CD4-positive, alpha-beta memory T cell (primary cell): ENCODE measurements at places on chromosomes 16 and 17. TPM values are rescaled to one million over a fixed set of nuclear protein-coding genes. Genes with fewer than 3 reads are reported as not detected.

DNA sequence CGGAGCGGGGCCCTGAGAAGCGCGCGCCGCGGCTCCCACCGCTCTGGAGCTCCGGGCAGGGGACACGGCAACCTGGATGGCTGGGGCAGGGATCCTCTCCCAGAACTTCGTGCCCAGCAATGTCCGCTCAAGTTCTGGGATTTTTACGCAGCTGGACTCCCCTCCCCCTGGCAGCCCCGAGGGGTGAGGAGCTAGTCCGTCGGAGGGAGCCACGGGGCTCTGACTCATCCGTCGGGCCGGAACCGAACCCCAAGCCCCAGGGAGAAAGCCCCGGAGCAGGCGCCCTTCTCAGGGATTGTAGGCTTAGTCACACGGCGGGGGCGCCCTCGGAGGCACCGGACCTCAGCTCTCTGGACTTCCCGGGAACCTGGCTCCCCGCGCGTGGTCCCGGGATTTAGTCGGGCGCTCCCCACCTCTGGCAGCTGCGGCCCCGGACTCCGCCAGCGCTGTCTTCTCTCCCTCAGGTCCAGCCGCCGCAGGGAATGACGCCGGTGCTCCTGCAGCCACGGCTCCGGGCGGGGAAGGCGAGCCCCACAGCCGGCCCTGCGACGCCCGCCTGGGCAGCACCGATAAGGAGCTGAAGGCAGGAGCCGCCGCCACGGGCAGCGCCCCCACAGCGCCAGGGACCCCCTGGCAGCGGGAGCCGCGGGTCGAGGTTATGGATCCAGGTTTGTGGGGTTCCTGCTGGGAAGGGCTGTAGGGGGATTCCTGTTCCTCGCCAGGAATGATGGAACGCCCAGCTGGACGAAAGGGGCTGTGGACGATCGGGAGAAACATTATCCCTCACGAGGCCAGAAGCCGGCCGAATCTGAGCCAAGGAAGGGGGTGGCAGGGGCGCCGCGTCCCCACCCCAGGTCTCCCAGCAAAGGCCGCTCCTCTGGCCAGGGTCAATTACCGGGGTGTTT lies 830 bp downstream of the SPHK1 start:
- peak; percentile 74 for DNase-seq
- no peaks in the 10 kb centered on the region for H3K36me3 ChIP-seq
- no peaks in the 10 kb centered on the region for H3K27me3 ChIP-seq

GRCh38 chr16:67822511-67822910 lies 15.8 kb downstream of the TSNAXIP1 start:
- no peak for DNase-seq
- H3K27me3 ChIP-seq, result no peaks in the 10 kb centered on the region
- H3K4me3 ChIP-seq, result no peak overlapping the region
- H3K27ac ChIP-seq, result no peak overlapping the region
- H3K4me1 ChIP-seq, result no peaks in the 10 kb centered on the region
- H3K36me3 ChIP-seq, result no peaks in the 10 kb centered on the region

GRCh38 chr16:77112746-77113145 lies 78.2 kb upstream of the MON1B start:
- no peak for DNase-seq
- no peaks in the 10 kb centered on the region for H3K27me3 ChIP-seq
- H3K36me3 ChIP-seq, result no peaks in the 10 kb centered on the region
- H3K4me1 ChIP-seq, result no peaks in the 10 kb centered on the region
- no peak overlapping the region for H3K27ac ChIP-seq

C1QTNF1 gene
- total RNA-seq, result not detected

C17orf50 gene
- total RNA-seq, result not detected
